ENCODE measurements at places on chromosomes 1 and 21. TPM values are rescaled to one million over a fixed set of nuclear protein-coding genes. Genes with fewer than 3 reads are reported as not detected.

The RIIAD1 gene
- total RNA-seq = not detected

The SMPDL3B gene
- total RNA-seq = 10.1 TPM

The OR2L8 gene
- total RNA-seq = not detected

The CD244 gene
- total RNA-seq = not detected

The OLIG1 gene
- 0.27 TPM for total RNA-seq

The PRMT6 gene
- 26.0 TPM for total RNA-seq

DNA sequence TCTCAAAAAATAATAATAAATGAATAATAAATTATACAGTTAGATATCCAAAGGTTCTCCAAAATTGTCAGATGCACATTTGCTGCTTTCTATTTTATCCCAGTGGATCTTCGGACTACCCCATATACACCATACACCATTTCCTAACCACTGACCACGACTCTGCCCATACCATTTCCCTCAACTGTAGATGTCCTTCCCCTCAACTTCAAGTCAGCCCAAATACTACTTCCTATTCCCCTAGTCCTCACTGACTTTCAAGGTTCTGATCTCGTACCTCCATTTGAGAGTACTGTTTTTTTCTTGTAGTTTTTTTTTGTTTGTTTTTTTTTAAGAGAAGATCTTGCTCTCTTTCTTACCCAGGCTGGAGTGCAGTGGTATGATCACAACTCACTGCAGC is 19.6 kb downstream of the EIF4G3 start:
- no peaks in the 10 kb centered on the region for H3K4me1 ChIP-seq
- H3K36me3 ChIP-seq = peaks cover 43% of the 10 kb centered on the region
- no peak overlapping the region for H3K27ac ChIP-seq
- no peaks in the 10 kb centered on the region for H3K27me3 ChIP-seq
- no peak for DNase-seq

- DNase-seq = no peak
- no peak overlapping the region for H3K4me3 ChIP-seq
- H3K27me3 ChIP-seq = peaks cover 78% of the 10 kb centered on the region
- no peaks in the 10 kb centered on the region for H3K36me3 ChIP-seq
- no peaks in the 10 kb centered on the region for H3K4me1 ChIP-seq
Measured at GRCh38 chr1:156844102-156844501, 14.8 kb downstream of the INSRR start.

DNA sequence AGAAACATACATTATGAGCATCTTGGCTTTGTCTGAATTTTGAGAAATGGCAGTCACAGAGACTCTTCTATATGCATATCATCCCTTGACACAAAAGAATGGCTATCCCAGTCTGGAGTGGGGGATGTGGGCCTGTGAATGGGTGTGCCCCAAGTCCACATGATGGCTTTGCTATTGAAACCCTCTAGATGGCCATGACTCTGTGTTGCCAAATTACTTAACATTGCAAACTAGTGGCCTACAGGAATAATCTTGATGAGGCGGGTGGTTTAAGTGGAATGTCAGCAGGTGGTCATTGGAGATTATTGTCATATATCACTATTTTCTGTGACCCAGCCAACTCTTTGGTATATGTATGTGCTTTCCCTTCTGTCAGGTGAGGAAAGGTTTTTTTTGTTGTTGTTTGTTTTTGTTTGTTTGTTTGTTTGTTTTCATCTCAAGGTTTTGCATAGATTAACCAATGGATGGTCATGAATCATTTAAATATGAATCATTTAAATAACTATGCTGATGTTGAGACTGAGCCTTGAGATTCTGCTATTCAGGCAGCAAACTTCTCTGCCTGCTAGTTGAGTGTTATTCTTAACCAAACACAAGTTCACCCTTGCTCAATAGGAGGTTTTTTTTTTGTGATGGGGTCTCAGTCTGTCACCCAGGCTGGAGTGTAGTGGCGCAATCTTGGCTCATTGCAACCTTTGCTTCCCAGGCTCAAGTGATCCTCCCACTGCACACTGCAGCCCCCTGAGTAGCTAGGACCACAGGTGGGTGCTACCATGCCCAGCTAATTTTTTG is 103.0 kb downstream of the NOS1AP start:
- H3K4me1 ChIP-seq = peaks cover 8% of the 10 kb centered on the region
- no peak overlapping the region for H3K4me3 ChIP-seq
- H3K27me3 ChIP-seq = no peaks in the 10 kb centered on the region
- no peaks in the 10 kb centered on the region for H3K36me3 ChIP-seq
- DNase-seq = no peak
- no peak overlapping the region for H3K27ac ChIP-seq

DNA sequence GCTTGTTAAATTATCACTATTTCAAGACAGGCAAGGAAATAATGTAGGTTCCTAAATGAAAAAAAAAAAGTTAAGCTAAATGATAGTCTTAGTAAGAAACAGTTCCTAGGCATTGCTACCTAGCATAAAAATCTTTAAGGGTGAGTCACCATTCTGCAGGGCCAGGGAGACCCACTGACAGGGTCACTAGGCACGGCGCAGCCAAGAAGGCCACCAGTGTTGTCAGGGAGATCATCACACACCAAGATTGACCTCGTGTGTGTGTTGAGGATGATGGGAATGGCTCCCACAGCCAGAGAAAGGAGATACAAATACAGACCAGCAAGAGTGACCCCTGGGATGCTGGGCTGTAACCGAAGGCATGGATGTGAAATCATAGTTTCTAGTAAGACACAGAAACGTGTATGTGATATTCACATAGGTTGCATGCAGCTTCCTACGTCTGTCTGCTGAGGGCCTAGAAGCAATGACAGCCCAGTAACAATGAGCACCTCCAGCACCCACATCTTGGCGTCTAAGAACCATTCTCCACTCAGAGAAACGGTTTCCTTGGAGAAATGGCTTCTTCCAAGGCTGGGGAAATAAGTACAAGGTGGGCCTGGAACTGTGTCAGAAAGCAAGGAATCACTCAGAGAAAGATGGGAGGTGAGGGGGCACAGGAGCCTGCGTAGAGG is 29.1 kb downstream of the RIPK4 start:
- H3K36me3 ChIP-seq = peaks cover 28% of the 10 kb centered on the region
- no peaks in the 10 kb centered on the region for H3K4me1 ChIP-seq
- no peaks in the 10 kb centered on the region for H3K27me3 ChIP-seq
- DNase-seq = no peak
- no peak overlapping the region for H3K27ac ChIP-seq
- H3K4me3 ChIP-seq = no peak overlapping the region

- DNase-seq = no peak
- H3K27me3 ChIP-seq = no peaks in the 10 kb centered on the region
- no peaks in the 10 kb centered on the region for H3K4me1 ChIP-seq
- no peaks in the 10 kb centered on the region for H3K36me3 ChIP-seq
Measured at GRCh38 chr21:27320868-27321267, 354.0 kb upstream of the ADAMTS5 start.

DNA sequence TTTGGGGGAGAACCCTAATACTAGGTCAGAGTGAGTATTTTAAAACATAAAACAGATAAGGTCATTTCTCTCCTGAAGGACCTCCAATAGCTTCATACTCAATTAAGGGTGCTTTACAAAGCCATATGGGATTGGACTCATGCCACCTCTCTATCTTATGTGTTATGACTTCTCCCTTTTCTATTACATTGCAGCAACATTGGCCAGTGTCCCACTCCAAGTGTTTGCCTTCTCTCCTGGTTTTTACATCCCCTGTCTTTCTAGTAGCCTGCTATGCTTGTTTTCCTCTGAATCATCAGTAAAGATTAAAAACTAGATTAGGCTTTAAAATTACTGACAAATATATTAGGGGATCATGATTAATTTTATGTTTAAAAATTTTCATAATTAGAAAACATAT is 66.6 kb downstream of the SCMH1 start:
- no peaks in the 10 kb centered on the region for H3K27me3 ChIP-seq
- DNase-seq = no peak
- H3K36me3 ChIP-seq = no peaks in the 10 kb centered on the region
- H3K4me1 ChIP-seq = no peaks in the 10 kb centered on the region

GRCh38 chr1:176829261-176829660 is 335.3 kb downstream of the ASTN1 start:
- H3K27me3 ChIP-seq = no peaks in the 10 kb centered on the region
- no peaks in the 10 kb centered on the region for H3K36me3 ChIP-seq
- peak; percentile 61 for DNase-seq
- H3K4me3 ChIP-seq = no peak overlapping the region

Data from endodermal cell (in vitro differentiated cells).